ENCODE measurements at places on chromosomes 16 and 17. TPM values are rescaled to one million over a fixed set of nuclear protein-coding genes. Genes with fewer than 3 reads are reported as not detected.

The RHBDL1 gene
- 2.0 TPM for total RNA-seq

The DPEP3 gene
- total RNA-seq = 0.18 TPM

The LRRC37A2 gene
- 13.4 TPM for total RNA-seq

The DHRS7C gene
- total RNA-seq = not detected

The AATK gene
- 64.0 TPM for total RNA-seq

The CYGB gene
- 30.2 TPM for total RNA-seq

The ZFPM1 gene
- total RNA-seq = 5.6 TPM

The CLEC10A gene
- total RNA-seq = 7.7 TPM

The ABCC12 gene
- not detected for total RNA-seq

The MYH11 gene
- total RNA-seq = 102 TPM

The KRT24 gene
- total RNA-seq = not detected

The CTRL gene
- 0.59 TPM for total RNA-seq

The TMEM170A gene
- total RNA-seq = 31.2 TPM

The DECR2 gene
- total RNA-seq = 10.1 TPM

The KRTAP4-6 gene
- total RNA-seq = not detected

The SLC46A1 gene
- total RNA-seq = 23.3 TPM

The TEKT1 gene
- 9.7 TPM for total RNA-seq

The SLC5A11 gene
- 0.27 TPM for total RNA-seq

The LGALS9 gene
- 349 TPM for total RNA-seq

The TTYH2 gene
- 7.7 TPM for total RNA-seq

The CRHR1 gene
- not detected for total RNA-seq

The MYOCD gene
- total RNA-seq = 3.6 TPM

The GRAP gene
- total RNA-seq = 8.5 TPM

The ST6GALNAC1 gene
- total RNA-seq = 16.6 TPM

The MYO1C gene
- 213 TPM for total RNA-seq

The STARD3 gene
- 76.6 TPM for total RNA-seq
